ENCODE measurements at places on chromosomes 16 and 17. TPM values are rescaled to one million over a fixed set of nuclear protein-coding genes. Genes with fewer than 3 reads are reported as not detected.

ABCA6 gene
- total RNA-seq = 16.7 TPM

SCNN1G gene
- not detected for total RNA-seq

CNGB1 gene
- total RNA-seq = not detected

GRCh38 chr17:50943575-50943933 lies 77.4 kb upstream of the TOB1 start:
- H3K27me3 ChIP-seq = no peaks in the 10 kb centered on the region
- H3K27ac ChIP-seq = peak overlapping the region; percentile 60
- no peaks in the 10 kb centered on the region for H3K36me3 ChIP-seq
- no peak overlapping the region for H3K4me3 ChIP-seq
- peak; percentile 25 for DNase-seq

DNA sequence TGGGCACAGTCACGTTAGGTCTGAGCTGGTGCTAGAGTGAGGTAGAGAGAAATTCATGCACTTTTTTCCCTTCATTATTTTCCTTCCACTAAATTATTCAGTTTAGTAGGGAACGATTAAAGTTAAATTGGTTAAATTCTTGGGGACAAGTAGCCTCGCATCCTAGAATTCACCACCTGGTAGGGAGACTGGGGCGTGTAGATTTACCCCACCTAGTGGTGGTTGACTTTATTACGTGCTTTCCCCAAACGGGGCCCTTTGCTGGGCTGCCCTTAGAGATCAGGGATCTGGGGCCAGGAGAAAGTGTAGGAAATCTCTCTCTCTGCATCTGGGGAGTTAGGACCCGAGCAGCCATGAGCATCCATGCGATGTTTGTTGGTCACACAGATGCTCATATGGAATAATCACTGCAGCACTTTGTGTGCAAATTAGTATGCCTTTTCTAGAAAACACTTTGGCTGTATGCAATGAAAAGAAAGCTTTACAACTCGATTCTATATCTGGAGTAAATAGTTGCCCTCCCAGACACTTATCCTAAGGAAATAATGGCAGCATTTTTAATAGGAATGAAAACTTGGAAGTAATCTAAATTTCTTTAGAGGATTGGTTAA lies 107.0 kb downstream of the PLCG2 start:
- H3K27ac ChIP-seq = no peak overlapping the region
- DNase-seq = no peak
- no peaks in the 10 kb centered on the region for H3K27me3 ChIP-seq
- no peaks in the 10 kb centered on the region for H3K4me1 ChIP-seq
- no peaks in the 10 kb centered on the region for H3K36me3 ChIP-seq
- H3K4me3 ChIP-seq = no peak overlapping the region

DNA sequence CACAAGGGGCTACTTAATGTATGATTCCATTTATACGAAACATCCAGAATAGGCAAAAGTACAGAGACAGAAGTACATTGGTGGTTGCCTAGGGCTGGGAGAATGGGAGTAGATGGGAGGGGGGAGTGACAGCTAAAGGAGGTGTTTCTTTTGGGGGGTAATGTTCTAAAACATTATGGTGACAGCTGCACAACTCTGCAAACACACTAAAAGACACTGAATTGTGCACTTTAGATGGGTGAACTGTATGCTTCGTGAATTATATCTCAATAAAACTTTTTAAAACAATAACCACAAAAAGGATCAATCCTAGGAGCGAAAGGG lies 661 bp downstream of the LYRM9 start:
- H3K4me3 ChIP-seq = no peak overlapping the region
- peaks cover 24% of the 10 kb centered on the region for H3K4me1 ChIP-seq
- DNase-seq = no peak
- peak overlapping the region; percentile 95 for H3K27ac ChIP-seq
- no peaks in the 10 kb centered on the region for H3K36me3 ChIP-seq
- no peaks in the 10 kb centered on the region for H3K27me3 ChIP-seq

- H3K36me3 ChIP-seq = no peaks in the 10 kb centered on the region
- no peak for DNase-seq
- H3K4me1 ChIP-seq = no peaks in the 10 kb centered on the region
- no peak overlapping the region for H3K4me3 ChIP-seq
- no peaks in the 10 kb centered on the region for H3K27me3 ChIP-seq
Measured at GRCh38 chr16:26087091-26087490, 395.3 kb downstream of the HS3ST4 start.

DNA sequence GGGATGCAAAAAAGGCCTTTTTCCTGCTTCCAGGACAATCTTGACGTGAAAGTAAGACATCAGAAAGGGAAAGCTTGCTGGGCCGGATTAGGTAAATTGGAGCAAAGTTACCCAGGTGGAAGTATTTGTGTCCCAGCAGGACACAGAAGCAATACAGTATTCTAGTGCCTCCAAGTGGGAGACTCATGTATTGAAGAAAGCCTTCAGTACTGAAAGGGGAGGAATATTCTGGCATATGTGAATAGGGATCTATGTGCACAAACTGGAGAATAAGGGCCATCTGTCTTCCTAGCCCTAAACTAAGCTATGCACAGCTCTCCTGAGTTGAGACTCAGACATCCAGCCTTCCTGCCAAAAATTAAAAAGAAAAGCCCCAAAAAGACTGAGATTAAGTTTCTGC lies 327.3 kb upstream of the CDH8 start:
- no peaks in the 10 kb centered on the region for H3K27me3 ChIP-seq
- H3K36me3 ChIP-seq = no peaks in the 10 kb centered on the region
- H3K4me3 ChIP-seq = no peak overlapping the region
